GM10248 (cell line): ENCODE measurements at places on chromosomes 6 and 20.

GRCh38 chr6:52904562-52905279, 4.8 kb downstream of the GSTA3 start:
- DNase-seq = no peak

- DNase-seq = peak; percentile 6
Measured at GRCh38 chr6:61809004-61809595, 476.9 kb downstream of the KHDRBS2 start.

- DNase-seq = no peak
Measured at GRCh38 chr6:1091900-1092299, 220.0 kb upstream of the FOXQ1 start.

DNA sequence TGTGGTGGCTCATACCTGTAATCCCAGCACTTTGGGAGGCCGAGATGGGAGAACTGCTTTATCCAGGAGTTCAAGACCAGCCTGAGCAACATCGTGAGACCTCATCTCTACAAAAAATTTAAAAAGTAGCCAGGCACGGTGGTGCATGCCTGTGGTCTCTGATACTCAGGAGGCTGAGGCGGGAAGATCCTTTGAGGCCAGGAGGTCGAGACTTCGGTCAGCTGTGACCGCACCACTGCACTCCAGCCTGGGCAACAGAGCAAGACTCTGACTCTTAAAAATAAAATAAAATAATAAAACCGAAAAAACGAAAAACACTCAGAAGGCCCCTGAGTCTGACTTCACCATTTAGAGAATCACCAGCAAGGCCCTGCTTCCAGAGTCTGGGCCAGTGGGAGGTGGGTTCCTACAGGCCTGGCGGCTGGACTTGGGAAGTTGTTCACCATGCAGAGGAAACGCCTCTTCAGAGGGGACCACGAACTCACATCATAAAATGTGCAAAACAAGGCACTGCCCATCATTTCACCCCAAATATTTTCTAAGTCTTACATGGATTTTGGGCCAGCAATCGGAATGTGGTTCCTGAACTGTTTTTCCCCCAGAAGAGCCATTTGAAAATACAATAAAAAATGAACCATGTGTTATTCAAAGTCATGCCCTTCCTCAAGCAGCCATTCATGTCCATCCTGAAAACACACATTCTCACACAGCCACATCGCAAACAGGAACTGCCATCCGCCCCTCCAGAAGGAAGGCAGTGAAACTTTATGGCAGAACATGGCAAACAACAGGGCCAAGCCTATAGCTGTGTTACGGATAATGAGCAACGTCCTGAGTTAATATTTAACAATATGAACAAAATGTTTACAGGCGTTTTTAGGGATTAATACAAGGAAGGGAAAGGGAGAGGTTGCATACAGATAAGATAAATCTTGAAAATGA, 57.8 kb downstream of the SLC22A23 start:
- DNase-seq = no peak

DNA sequence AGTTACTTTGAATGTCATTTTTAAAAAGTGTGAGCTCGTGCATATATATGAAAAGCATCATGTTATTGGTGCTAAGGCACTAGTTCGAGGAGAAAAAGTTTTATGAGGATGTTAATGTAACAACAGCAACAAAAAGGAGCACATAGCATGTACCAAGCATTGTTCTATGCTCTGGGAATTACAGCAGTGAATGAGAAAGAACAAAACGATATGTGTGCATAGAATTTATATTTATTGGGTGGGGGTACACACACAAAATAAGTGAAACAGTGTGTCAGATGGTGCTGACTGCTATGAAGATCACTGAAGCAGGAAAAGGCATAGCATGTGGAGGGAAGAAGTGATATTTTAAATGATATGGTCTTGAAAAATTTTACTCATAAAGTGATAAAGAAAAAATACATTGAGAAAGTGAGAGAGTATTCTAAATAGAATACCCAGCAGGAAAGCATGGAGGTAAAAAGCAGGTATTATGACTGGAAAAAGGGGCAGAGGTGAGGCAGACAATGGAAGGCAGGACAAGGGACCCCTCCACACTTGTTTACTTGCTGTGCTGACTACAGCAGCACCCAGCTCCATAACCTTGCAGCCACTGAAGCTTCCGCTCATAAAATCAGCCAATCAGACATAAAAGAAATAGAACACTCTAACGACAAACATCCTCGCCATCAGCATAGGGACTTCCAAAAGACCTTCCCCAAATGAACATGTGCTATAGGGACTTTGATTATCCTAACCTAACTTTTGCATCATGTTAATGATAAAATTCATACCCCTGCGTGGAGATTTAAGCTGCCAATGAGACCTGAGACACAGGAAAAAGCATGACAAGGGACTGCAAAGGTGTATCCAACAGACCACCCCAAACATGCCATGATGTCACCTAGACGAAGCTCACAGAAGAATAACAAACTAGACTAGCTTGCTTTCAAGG, 119.9 kb downstream of the HFE start:
- no peak for DNase-seq

DNA sequence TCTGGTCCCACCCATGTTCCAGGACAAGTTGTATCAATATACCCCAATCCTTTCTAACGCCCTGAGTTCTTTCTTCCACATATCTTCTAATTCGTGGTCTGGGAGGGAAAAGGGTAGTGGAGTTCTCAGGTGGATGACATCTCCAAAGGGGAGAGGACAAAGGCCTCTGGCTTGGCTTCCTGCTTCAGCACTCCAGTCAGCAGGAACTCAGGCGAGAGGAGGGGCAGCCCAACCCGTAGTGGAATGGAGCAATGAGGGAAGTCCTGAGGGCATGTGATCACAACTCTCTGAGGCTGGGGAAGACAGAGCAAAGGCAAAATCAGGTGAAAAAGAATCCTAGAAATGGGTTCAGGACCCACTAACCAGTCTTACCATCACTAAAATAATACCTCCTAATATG, 9.6 kb upstream of the NRM start:
- no peak for DNase-seq

GRCh38 chr6:35021004-35021403, 120.1 kb downstream of the TCP11 start:
- no peak for DNase-seq

GRCh38 chr20:23366384-23366783, 4.4 kb downstream of the GZF1 start:
- peak; percentile 50 for DNase-seq

DNA sequence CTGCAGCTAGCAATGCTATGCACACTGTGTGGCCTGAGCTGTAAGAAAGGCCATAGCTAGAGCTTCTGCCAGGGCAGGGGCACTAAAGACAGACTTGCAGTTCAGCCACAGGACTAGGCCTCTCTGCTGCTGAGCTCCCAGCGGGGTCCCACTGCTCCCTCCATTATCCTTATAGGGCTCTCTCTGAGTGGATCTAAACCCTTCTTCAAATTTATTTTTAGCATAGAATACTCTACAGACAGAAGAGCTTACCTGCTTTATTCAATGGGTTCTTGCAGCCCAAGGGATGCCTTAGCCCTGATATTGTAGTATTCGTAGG, 100.9 kb upstream of the MLN start:
- DNase-seq = no peak

DNA sequence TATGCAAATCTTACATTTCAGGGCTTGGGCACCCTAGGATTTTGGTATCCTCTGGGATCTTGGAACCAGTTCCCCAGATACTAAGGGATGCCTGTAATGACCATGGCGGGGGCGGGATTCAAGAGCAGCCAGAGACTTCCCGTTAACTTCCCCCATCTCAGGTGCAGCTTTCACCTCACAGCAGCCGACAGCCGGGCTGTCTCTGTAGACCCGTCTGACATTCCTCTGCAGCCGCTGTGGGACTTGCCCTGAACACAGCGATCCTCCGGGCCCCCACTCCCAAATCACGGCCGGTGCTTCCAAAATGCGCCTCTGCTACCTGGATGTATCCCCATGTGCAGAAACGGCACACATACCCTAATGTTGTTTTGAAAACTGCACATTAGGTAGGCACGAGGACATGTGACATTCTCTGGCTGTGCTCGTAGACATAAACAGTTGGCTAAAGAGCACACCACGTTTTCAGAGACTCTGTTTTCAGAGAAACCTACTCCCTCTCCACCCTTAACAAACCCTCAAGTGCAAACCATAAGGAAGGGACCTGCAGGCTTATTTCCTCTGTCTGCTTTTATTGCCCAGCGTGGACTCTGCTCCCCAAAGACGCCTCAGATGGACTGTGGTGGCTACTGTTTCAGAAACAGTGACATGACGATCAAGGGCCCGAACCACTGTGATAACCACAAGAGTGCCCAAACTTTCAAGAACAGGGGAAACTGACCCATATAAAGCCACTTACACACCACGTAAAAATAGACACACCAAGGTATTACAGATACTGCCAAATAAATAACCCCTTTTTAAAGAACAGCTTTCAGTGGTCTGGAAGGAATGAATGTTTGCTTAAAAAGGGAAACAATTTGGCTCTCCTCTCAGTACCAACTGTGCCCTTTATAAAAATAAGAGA, 72.9 kb upstream of the FOXC1 start:
- DNase-seq = no peak

GRCh38 chr20:1468117-1468624, 1.5 kb upstream of the NSFL1C start:
- DNase-seq = no peak

- DNase-seq = no peak
Measured at GRCh38 chr6:62202078-62202477, 83.9 kb downstream of the KHDRBS2 start.

- DNase-seq = no peak
Measured at GRCh38 chr20:1391640-1392442, 1.0 kb downstream of the FKBP1A start.

- peak; percentile 68 for DNase-seq
Measured at GRCh38 chr6:138588805-138589434, 89.6 kb upstream of the NHSL1 start.
